ENCODE measurements at places on chromosomes 3 and 15. TPM values are rescaled to one million over a fixed set of nuclear protein-coding genes. Genes with fewer than 3 reads are reported as not detected.

DNA sequence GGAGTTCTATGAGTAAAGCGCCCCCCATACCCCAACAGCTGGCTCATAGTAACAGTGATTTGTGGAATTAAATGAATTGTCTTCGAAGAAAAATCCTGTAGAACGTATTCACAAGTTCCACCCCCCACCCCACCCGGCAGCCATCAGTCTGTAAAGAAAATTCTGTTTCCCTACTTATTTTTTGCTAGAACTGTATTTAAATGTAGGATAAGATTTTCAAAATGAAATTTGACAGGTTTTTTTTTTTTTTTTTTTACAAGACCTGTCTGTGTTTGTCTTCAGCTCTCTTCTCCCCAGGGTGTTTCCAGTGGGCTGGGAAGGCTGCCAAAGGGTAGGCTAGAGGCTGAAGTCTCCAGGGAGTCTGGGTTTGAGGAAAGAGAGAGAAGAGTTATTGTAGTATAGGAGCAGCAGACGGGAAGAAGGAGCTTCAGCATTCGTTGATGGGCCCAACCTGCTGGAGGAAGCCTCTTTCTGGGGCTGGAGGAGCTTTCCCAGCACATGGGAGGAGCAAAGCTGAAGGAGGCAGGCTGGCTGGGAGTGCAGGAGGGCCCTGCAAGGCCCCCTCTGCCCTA, 130.6 kb upstream of the SEMA6D start:
- DNase-seq: no peak

DNA sequence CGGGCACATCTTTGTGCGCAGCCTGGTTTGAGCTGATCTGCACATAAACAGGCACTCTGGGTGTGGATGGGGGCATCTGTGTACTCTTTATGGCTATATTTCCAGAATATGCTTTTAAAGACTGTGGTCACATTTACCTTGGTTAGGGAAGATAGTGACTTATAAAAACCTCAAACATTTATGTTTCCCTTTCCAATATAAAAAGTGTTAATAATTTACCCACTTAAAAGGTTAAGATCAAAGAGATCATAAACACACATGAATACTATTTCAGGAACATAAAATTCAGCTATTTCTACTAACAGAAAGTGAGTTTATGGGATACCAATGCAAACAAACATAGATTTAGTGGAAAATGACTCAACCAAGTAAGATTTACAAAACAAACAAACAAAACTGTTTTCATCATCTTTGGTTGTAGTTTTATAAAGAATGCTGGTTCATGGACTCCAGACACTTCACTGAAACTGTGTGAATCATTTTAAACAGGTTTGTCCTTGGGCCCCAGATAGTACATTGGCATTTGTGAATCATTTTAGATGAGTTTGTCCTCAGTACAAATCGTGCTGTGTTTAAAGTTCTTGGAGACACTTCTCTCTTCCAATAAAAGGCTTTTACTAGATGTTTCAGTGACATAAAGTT, 253.5 kb upstream of the CTDSPL start:
- no peak for DNase-seq

GRCh38 chr3:4980229-4981203, 1.3 kb downstream of the BHLHE40 start:
- peak; percentile 75 for DNase-seq

- DNase-seq: no peak
These were observed 26.8 kb upstream of the TRH start for GRCh38 chr3:129947538-129948240.

GRCh38 chr3:133479895-133480669, 80.2 kb downstream of the BFSP2 start:
- peak; percentile 82 for DNase-seq

GRCh38 chr3:54045061-54045815, 77.1 kb upstream of the CACNA2D3 start:
- no peak for DNase-seq

GRCh38 chr3:32495085-32495484, 7.6 kb downstream of the CMTM6 start:
- no peak for DNase-seq

DNA sequence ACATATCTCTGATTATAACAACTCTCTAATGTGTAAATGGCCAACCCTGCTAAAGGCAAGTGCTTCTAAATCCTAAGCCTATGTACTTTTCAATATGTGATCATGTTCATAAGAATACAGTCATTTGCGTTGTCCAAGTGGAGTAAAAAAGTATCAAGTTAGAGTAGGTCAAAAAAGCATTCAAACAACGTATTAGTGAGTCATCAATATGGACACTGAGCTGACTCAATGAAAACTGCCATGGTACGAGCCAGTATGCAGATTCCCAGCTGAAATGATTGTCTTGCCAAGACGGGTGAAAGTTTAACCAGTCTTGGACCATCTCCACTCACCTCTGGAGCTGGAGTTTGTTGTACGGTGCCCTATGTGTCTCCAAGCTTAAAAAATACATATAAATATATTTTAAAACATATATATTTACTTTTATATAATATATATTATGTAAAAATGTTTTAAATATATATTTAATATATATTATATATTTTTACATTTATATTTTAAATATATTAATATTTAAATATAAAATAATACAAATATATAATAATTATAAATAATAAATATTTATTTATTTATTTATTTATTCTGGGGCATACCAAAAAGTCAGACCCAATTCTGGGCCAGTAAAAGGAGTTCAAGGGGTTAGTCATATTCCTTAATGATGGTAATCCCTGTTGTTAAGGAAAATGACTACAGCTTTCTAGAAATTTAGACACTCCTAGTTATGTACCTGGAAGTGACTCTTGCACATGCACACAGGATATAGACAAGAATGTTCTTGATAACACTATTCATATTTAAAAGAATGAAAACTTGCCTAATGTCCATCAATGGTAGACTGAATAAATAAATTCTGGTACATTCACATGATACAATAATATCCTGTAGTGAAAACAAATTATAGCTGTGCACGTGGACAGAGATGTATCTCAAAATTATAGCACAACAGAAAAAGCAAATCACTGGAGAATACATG, 27.2 kb downstream of the PLSCR4 start:
- DNase-seq: no peak

- DNase-seq: no peak
These were observed 176.4 kb downstream of the NFKBIZ start for GRCh38 chr3:102025606-102026270.

DNA sequence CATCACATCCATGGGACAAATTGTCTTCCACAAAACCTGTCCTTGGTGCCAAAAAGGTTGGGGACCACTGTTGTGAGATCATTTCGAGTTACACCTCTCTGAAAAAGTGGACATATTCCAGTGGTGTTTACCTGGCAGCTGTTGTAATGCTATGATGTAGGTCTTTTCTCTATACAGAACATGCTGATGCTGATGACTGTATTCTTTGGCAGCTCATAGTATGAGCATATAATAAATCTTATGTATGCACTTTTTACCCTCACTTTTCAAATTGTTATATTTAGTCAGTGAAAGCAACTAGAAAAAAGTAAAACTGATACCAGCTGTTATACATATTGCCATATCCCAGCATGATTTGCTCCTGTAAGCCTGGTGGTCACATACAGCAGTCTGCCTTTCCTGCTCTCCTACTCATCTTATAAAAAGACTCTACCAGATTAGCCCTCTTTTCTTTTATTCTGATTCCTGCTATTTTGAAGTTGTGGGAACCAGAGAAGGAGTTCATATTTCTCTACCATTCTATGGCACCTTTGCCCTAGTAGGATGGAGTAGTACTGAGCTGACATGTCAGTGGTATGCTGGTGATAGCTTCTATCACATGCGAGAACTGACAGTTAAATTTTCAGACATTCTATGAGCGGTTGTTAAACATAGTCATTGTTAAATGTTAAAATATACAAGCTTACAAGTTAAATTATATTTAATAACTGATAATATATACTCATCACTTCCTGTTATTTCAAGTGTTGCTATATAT, 128.7 kb downstream of the FNDC3B start:
- DNase-seq: no peak

Gene OR5K2
- not detected for total RNA-seq

Gene CCR9
- total RNA-seq: not detected

Gene ARPIN
- total RNA-seq: 5.9 TPM

Gene TM4SF4
- not detected for total RNA-seq

All from neural progenitor cell (in vitro differentiated cells).